ENCODE measurements at places on chromosomes 12 and 14. TPM values are rescaled to one million over a fixed set of nuclear protein-coding genes. Genes with fewer than 3 reads are reported as not detected.

GRCh38 chr14:106129274-106129673 lies 602.9 kb downstream of the TMEM121 start:
- H3K4me3 ChIP-seq = no peak overlapping the region
- H3K27me3 ChIP-seq = no peaks in the 10 kb centered on the region
- H3K36me3 ChIP-seq = no peaks in the 10 kb centered on the region

DNA sequence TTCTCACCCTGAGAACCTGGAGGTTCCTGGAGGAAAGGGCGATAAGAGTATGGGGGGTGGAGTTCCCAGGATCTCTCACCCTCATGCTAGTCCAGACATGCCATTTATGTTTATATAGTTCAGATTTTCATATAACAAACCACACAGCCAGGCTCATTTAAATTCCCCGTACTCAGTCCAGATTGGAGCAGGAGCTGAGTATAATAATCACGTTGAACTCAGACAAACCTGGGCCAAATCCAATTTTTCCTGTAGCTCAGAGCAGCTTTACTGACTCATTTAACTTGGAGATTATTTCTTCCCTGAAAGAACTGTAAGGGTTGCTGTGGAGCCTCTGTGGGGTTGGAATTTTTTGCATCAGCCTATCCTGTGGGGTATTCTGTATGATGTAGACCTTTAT lies 660.8 kb downstream of the TMEM121 start:
- DNase-seq = no peak
- no peak overlapping the region for H3K4me3 ChIP-seq
- no peaks in the 10 kb centered on the region for H3K27me3 ChIP-seq
- H3K36me3 ChIP-seq = no peaks in the 10 kb centered on the region
- no peaks in the 10 kb centered on the region for H3K4me1 ChIP-seq
- no peak overlapping the region for H3K27ac ChIP-seq

GRCh38 chr12:21276826-21277225 lies 57.9 kb downstream of the SLCO1A2 start:
- H3K27ac ChIP-seq = no peak overlapping the region
- H3K4me1 ChIP-seq = no peaks in the 10 kb centered on the region
- no peak for DNase-seq
- no peaks in the 10 kb centered on the region for H3K36me3 ChIP-seq

GRCh38 chr12:61654698-61655097 lies 605.5 kb upstream of the USP15 start:
- H3K27me3 ChIP-seq = no peaks in the 10 kb centered on the region
- no peaks in the 10 kb centered on the region for H3K4me1 ChIP-seq
- DNase-seq = no peak
- no peak overlapping the region for H3K4me3 ChIP-seq
- no peaks in the 10 kb centered on the region for H3K36me3 ChIP-seq
- no peak overlapping the region for H3K27ac ChIP-seq

DNA sequence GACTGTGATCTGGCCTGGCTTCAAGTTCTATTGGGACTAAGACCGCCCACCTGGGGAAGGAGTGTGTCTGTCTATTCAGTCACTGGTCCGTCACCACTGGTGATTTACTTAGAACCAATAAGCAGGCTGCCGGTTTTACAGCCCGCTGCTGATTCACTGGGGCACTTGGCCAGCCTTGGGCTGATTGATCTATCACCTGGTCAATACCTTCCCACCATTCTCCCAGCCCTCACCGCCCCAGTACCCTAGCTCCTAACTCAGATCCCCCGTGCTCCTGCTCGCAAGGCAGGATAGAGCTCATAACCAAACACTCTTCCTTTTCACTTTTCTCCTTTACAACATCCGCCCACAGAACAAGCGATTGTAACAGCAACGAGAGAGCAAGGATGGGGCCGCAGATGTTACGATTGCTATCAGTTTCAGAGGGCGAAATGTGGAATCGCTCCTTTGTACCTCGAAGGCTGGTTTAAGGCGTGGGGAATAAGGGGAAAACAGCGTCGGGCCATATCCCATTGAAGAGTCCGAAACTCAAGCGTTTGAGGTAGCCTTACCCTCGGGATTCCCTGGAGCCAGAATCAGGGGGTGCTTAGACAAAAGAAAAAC lies 672 bp downstream of the RDH11 start:
- H3K27me3 ChIP-seq = no peaks in the 10 kb centered on the region
- H3K4me3 ChIP-seq = peak overlapping the region; percentile 78
- peaks cover 33% of the 10 kb centered on the region for H3K4me1 ChIP-seq
- DNase-seq = no peak

- no peaks in the 10 kb centered on the region for H3K27me3 ChIP-seq
- no peaks in the 10 kb centered on the region for H3K4me1 ChIP-seq
- no peaks in the 10 kb centered on the region for H3K36me3 ChIP-seq
- no peak overlapping the region for H3K27ac ChIP-seq
- DNase-seq = no peak
These were observed 512.4 kb upstream of the TMPO start for GRCh38 chr12:98002887-98003493.

GRCh38 chr14:45181806-45182205 lies 46.1 kb downstream of the FANCM start:
- no peak overlapping the region for H3K4me3 ChIP-seq
- no peak overlapping the region for H3K27ac ChIP-seq
- no peaks in the 10 kb centered on the region for H3K4me1 ChIP-seq
- H3K27me3 ChIP-seq = no peaks in the 10 kb centered on the region
- no peak for DNase-seq

GRCh38 chr12:51942056-51942455 lies 9.4 kb upstream of the ACVR1B start:
- peaks cover 57% of the 10 kb centered on the region for H3K4me1 ChIP-seq
- H3K36me3 ChIP-seq = no peaks in the 10 kb centered on the region
- H3K27me3 ChIP-seq = no peaks in the 10 kb centered on the region
- H3K4me3 ChIP-seq = no peak overlapping the region
- peak overlapping the region; percentile 82 for H3K27ac ChIP-seq

GRCh38 chr14:95323361-95323760 lies 3.7 kb upstream of the CLMN start:
- H3K4me1 ChIP-seq = peaks cover 14% of the 10 kb centered on the region
- no peaks in the 10 kb centered on the region for H3K27me3 ChIP-seq
- DNase-seq = no peak
- H3K4me3 ChIP-seq = no peak overlapping the region

DNA sequence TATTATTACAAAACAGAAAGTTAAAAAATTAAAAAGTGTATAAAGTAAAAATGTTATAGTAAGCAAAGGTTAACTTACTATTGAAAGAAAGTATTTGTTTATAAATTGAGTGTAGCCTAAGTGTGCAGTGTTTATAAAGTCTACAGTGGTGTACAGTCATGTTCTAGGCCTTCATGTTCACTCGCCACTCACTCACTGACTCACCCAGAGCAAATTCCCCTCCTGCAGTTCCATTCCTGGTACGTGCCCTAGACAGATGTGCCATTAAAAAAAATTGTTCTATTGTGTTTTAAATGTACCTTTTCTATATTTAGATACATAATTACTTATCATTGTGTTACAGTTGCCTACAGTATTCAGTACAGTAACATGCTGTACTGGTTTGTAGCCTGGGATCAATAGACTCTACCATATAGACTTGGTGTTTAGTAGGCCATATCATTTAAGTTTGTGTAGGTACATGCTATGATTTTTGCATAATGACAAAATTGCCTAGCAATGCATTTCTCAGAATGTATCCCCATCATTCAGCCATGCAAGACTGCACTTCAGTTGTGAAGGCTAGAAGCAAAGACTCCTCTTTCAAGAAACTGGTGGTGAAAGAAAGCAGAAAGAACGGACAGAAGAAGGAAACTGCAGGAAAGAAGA lies 100.6 kb downstream of the DACT1 start:
- H3K4me1 ChIP-seq = no peaks in the 10 kb centered on the region
- H3K27ac ChIP-seq = no peak overlapping the region
- DNase-seq = no peak
- H3K27me3 ChIP-seq = no peaks in the 10 kb centered on the region
- no peak overlapping the region for H3K4me3 ChIP-seq
- no peaks in the 10 kb centered on the region for H3K36me3 ChIP-seq

DNA sequence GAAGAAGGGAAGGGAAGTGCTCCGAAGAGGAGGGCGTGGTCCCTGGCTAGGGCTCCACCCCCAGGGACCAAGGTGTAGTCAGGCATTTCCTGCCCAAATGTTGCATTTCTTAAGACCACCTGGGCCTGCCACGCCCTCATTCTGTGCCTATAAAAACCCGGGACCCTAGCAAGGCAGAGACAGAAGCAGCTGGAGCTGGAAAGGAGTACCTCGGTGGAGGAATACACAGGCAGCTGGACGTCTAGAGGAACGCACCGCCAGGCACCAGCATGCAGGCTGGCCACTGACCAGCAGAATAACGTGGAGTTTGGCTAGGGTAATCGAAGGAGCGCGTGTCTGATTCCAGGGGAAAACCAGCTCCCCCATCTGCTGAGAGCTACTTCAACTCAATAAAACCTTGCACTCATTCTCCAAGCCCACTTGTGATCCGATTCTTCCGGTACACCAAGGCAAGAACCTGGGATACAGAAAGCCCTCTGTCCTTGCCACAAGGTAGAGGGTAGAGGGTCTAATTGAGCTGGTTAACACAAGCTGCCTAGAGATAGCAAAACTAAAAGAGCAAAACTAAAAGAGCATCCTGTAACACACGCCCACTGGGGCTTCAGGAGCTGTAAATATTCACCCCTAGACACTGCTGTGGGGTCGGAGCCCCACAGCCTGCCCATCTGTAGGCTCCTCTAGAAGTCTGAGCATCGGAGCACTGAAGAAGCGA lies 21.0 kb downstream of the CFL2 start:
- no peaks in the 10 kb centered on the region for H3K36me3 ChIP-seq
- H3K27ac ChIP-seq = no peak overlapping the region
- H3K4me1 ChIP-seq = peaks cover 8% of the 10 kb centered on the region
- peak overlapping the region; percentile 40 for H3K4me3 ChIP-seq

GRCh38 chr12:122099856-122100255 lies 21.3 kb downstream of the MLXIP start:
- no peaks in the 10 kb centered on the region for H3K27me3 ChIP-seq
- no peak for DNase-seq
- no peak overlapping the region for H3K4me3 ChIP-seq
- no peaks in the 10 kb centered on the region for H3K36me3 ChIP-seq

DNA sequence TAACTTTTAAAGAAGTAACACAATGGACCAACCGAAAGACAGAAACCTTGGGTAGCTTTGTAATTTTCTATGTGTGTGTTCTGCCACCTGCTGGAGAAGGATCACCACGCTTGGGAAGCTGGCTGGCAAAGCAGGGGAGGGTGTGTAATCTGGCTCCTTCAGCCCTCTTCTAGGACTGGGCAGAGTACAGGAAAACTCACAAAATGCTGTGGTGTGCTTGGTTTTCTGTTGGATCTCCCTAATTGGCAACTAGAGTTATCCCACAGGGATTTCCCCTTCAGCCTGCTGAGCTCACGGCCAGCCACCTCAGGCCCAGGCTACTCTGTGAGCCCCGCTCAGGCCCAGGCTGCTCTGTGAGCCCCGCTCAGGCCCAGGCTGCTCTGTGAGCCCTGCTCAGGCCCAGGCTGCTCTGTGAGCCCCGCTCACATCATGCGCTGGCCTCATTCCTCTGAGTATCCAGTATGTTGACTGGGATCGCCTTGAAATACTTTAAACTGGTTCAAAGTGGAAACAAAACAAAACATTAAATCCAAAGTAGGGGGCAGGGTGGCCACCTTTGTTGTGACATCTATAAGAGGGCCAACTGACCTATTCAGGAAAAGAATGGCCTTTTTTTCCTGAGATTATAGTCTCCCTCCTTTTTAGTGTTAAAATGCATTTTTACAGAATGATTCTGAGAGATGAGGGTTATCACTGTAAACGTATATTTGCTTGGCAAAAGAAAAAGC lies 52.0 kb upstream of the RNU6-8 start:
- H3K27ac ChIP-seq = peak overlapping the region; percentile 72
- no peaks in the 10 kb centered on the region for H3K27me3 ChIP-seq
- H3K36me3 ChIP-seq = no peaks in the 10 kb centered on the region
- H3K4me3 ChIP-seq = no peak overlapping the region
- H3K4me1 ChIP-seq = no peaks in the 10 kb centered on the region

- no peak overlapping the region for H3K4me3 ChIP-seq
- DNase-seq = no peak
- H3K27me3 ChIP-seq = no peaks in the 10 kb centered on the region
- no peaks in the 10 kb centered on the region for H3K36me3 ChIP-seq
- no peak overlapping the region for H3K27ac ChIP-seq
These were observed 10.4 kb downstream of the MTA1 start for GRCh38 chr14:105430042-105430441.

GRCh38 chr14:46300765-46301164 lies 350.8 kb downstream of the RPL10L start:
- no peak overlapping the region for H3K27ac ChIP-seq
- H3K4me1 ChIP-seq = no peaks in the 10 kb centered on the region
- H3K4me3 ChIP-seq = no peak overlapping the region

DNA sequence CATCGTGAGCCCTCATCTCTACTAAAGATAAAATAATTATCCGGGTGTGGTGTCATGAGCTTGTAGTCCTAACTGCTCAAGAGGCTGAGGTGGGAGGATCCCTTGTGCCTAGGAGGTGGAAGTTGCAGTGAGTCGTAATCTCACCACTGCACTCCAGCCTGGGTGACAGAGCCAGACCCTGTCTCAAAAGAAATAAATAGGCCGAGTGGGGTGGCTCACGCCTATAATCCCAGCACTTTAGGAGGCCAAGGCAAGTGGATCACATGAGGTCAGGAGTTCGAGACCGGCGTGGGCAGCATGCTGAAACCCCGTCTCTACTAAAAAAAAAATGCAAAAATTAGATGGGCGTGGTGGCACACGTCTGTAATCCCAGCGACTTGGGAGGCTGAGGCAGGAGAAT lies 70.9 kb downstream of the RESF1 start:
- H3K27me3 ChIP-seq = no peaks in the 10 kb centered on the region
- H3K36me3 ChIP-seq = no peaks in the 10 kb centered on the region
- H3K4me3 ChIP-seq = no peak overlapping the region

- H3K4me3 ChIP-seq = no peak overlapping the region
- no peaks in the 10 kb centered on the region for H3K4me1 ChIP-seq
- no peak overlapping the region for H3K27ac ChIP-seq
- H3K27me3 ChIP-seq = no peaks in the 10 kb centered on the region
- H3K36me3 ChIP-seq = no peaks in the 10 kb centered on the region
These were observed 173.3 kb upstream of the ABCD2 start for GRCh38 chr12:39792938-39793337.

- H3K27me3 ChIP-seq = peaks cover 67% of the 10 kb centered on the region
- peak within 1 kb of the TSS; percentile 87 for H3K27ac ChIP-seq
- H3K4me1 ChIP-seq = peaks cover 16% of the 10 kb centered on the region
- peak within 1 kb of the TSS; percentile 42 for H3K4me3 ChIP-seq
These were observed at the start of gene ARHGAP9 for GRCh38 chr12:57479376-57480115. TSS of gene ARHGAP9 (minus strand) at chr12:57479866. CDS start at chr12:57479406, 460 bp downstream.

GRCh38 chr14:96119947-96120346 lies 80.8 kb downstream of the C14orf132 start:
- H3K27ac ChIP-seq = no peak overlapping the region
- no peak for DNase-seq
- no peaks in the 10 kb centered on the region for H3K36me3 ChIP-seq
- H3K27me3 ChIP-seq = no peaks in the 10 kb centered on the region
- H3K4me3 ChIP-seq = no peak overlapping the region

The AMIGO2 gene
- total RNA-seq = 4.8 TPM

The DBX2 gene
- total RNA-seq = not detected

The CLEC14A gene
- 12.7 TPM for total RNA-seq

The IL26 gene
- not detected for total RNA-seq

The PROX2 gene
- not detected for total RNA-seq

The TMPRSS12 gene
- not detected for total RNA-seq

The POTEG gene
- not detected for total RNA-seq

The SERPINA10 gene
- total RNA-seq = not detected

The BBS10 gene
- total RNA-seq = 8.4 TPM

Data from esophagus squamous epithelium (tissue), 5 donors.